Retina (tissue), 1 donor: ENCODE measurements at places on chromosomes 12 and 14.

DNA sequence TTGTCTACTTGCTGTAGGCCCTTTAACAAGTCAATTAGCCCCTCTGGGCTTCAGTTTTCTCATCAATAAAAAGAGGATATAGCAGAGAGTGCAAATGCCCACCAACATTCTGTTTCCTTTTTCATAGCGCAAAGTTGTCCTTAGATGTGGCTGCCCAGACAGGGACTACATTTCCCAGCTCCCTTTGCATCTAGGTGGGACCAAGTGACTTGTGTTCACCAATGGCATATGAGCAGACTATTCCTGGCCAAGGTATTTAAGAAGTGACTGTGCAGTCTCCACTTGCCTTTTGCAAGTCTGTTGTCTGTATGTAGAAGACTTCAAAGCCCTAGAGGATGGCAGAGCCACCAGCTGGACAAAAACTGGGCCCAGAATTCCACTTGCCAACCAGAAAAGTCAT lies 59.7 kb downstream of the DAO start:
- DNase-seq = no peak

DNA sequence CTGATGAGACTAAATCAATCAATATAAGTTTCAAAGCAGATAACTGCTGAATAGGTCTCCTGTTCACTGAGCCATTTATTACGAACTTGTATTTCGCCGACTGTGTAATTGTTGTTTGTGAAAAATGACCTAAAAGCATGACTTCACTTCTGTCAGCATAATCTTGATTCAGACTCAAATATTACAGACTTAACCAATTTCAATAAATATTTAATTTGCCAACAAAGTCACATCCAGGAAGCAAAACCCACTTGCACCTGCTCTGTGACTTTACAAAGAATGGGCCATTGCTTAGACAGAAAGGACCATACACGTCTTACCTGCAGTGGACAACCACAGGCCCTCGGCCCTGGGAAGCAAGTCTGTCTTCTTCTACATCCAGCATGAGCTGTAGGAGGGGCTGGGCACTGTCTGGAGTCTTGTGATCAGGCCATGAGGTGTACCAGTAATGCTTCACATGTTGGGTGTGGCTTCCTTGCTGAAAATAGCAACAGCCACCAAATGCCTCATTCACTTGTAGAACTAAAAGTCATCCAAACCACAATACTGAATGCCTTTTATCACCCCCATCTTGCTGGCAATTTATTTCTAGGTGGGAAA lies 23.5 kb upstream of the PTPRB start:
- no peak for DNase-seq

DNA sequence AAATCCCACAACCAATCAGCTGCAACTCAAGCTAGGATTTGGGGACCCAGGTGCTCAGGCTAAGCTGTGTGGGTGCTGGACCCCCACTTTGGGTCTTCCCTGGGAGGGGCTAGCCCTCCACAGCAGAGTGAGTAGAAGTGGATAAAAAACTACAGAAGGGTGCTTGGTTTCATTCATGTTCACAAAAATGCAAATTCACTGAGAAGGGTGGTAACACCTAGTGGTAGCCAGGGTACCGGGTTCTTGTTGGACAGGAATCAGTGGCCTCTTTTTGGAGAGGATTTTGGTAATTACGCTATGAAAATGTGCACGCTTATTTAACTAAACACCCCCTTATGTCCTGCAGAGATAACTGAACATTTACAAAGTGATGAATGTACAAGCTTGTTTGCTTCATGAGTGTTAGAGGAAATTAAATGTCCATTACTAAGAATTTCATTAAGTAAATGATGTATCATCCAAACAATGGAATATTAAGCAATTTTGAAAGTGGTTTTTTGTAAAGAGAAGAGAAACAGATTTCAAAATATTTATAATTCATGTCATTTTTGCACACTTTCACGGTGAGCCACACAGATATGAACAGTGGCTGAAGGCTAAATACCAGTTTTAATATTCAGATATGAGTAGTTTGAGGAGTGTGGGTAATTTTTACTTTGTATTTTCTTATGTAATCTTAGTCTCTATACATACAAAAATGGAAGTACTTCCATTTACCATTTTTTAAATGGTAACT lies 78.3 kb downstream of the DDX51 start:
- DNase-seq = no peak

DNA sequence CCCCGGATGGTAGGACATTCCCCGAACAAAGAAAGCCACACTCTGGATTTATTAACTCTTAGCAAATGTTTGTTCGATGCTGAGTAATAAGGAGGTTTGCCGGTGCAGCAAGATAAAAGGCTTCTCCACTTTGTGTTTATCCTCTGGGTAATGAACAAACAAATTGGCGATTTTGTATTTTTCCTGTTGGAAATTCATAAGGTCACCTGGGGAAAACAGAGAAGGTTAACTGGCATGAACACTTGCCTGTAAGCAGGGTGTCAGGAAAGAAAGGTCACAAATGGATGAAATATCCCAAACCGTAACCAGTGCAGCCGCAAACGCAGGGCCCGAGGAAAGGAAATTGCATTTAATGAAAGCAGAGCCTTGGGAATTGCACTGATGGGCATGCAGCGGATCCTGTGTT lies 132.8 kb downstream of the RMST start:
- peak; percentile 47 for DNase-seq

DNA sequence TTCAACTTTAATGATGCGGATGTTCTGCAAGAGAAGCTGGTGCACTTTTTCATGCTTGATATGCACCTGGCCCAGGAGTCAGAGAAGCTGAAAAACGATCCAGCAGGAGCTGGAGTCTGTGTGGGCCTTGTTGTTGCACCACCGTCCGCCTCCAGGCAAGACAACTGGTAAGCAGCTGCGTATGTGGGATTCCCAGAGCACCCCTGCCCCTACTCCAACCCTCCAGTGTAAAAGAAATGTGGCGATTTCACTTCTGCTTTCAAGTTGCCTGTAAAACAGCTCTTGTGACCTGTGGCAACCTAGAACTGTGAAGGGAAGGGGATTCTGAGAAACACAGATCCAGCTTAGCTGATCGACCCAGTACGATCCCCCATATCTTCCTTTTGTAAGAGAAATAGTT lies 154.1 kb upstream of the PELI2 start:
- DNase-seq = no peak

- no peak for DNase-seq
Measured at GRCh38 chr12:118359541-118359915, 13.2 kb downstream of the TAOK3 start.

GRCh38 chr14:104206281-104206904 lies 68.0 kb downstream of the KIF26A start:
- peak; percentile 91 for DNase-seq

GRCh38 chr14:100789460-100790417 lies 36.2 kb upstream of the MEG3 start:
- DNase-seq = peak; percentile 14

DNA sequence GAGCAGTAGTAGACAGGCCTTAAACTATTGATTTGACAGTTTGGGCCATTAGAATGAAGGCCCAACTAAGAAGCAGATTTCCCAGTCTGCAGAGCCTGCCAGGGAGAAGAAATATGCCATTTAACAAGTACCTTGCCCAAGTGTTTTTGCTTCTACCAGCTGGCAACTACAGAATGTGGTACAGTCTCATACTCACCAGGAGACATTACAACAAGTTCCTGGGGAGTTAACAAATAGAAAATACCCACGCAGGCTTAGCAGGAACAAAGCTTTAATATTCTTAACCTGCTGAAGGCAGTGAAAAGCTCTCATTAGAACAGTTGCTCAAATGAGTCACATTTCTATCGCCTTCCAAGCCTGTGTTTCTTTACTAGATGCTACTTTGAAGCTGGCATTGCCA lies 241.0 kb downstream of the TMEM117 start:
- DNase-seq = no peak

DNA sequence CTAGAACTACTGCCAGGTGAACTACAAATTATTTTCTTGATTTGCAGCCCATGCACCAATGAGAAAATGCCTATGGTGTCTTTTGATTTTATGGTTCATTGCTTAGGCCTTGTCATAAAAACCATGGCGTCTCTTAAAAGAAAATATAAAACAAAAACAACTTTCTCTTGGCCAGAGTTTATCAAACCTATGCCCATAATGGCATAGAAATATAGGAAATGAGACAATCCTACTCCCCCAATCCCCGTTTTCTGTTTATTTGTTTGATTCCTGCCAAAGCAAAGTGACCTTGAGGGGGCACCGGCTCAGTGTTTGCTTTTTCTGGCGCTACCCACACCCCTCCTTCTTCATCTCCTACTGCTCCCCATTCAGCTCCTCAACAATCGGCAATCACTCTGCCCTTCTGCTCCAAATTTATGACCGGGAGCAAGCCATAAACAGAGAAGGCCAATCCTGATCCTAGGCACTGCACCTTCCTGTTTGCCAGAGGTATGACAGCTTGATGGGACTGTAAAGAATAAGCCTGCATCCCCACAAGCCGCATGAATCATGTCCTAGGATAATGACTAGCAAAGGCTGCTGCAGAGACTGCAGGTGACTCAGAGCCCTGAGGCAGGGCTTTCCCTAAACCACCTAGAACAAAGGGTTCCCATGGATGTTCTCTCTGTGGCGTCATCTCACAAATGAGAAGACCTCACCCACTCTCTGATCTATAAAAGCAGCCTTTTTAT lies 874.9 kb downstream of the NRXN3 start:
- no peak for DNase-seq
